HCEC 1CT (cell line): ENCODE measurements at places on chromosomes 7 and 10.

GRCh38 chr7:78333530-78334425 lies 535.2 kb downstream of the PHTF2 start:
- no peak for DNase-seq

DNA sequence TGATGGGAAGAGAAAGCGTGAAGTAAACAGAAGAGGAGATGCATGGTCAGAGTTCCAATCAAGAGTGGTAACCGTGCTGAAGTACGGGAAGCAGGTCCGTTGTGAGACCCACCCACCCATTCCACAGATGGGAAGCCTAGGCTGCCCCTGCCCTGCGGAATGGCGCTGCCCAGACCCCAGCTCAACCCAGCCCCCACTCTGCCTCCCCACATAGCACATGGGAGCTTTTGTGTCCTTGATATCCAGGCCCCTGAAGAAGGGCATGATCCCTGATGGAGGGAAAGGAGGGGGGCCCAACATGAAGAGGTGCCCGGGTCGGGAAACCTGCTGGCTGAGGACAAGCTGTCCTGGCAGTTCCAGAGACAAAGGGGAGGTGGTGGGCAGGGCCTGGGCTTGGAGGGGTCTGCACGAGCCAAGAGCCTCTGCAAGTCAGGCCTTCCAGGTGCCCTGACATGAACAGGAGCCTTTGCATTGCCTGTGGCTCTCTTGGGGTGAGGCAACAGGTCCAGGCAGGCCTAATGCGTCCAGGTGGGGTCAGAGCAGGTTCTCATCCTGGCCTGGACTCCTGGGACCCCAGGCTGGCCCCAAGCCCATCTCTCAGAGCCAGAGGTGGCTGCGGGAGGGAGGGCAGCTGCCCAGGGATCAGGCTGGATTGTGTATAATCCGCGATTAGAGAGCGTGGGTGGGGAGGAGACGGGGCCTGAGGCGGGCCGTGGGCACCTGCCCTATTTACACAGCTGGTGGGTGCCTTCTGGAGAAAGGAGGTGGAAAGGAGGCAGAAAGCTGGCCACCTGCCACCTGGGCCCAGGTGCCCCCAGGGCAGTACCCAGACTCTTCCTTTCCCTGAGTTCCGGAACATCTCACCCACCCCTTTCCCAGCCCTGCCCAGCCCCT lies 23.5 kb downstream of the YKT6 start:
- no peak for DNase-seq

GRCh38 chr10:47420305-47421056 lies 36.4 kb upstream of the ZNF488 start:
- no peak for DNase-seq

- DNase-seq: no peak
Observed at GRCh38 chr7:37277513-37277912, 171.2 kb downstream of the ELMO1 start.

GRCh38 chr10:103542764-103543616 lies 49.5 kb downstream of the NEURL1 start:
- peak; percentile 35 for DNase-seq

DNA sequence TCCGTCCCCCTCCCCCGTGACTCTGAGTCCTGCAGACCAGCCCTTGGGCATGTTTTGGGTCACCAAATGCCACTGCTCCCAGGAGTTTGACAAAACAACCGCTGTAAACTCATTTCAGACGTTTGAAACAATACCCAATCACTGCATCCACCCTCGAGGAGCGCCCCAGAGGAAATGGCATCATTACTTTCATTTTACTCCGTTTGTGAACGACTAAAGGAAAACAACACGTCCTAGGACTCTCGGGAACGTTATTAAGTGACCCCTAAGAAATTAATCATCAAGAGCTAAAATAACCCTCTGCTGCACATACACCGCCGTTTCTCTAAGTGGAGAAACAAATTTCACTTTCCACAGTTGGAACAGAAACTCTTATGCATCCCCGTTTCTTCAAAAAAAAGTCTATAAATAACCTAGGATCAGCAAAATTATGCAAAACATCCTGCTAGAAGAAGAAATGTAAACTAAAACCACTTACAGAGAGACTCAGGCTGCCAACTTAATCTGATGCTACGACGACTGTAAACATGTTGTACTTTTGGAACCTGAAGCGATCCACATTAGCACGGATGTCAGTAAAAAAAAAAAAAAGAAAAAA lies 109.9 kb upstream of the EFCAB10 start:
- DNase-seq: peak; percentile 53

DNA sequence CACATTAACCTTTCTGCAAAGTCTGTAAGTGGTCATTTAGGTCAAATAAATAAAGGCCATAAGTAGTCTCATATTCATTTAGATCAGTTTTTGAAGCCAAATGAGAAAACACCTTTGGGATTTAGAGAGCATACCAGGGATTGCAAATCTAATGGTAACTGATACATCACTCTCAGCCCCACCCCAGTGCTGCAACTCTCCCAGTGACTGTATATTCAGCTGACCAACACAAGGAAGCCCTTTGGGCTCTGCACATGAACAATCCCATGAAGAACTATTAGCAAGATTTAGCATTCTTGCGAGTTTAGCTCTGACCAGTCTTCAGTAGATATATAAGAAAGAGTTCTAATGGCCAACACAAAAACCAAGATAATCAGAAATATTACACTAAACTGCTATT lies 252.3 kb downstream of the CSTF2T start:
- no peak for DNase-seq

GRCh38 chr10:67476201-67476600 lies 219.8 kb downstream of the CTNNA3 start:
- DNase-seq: no peak

DNA sequence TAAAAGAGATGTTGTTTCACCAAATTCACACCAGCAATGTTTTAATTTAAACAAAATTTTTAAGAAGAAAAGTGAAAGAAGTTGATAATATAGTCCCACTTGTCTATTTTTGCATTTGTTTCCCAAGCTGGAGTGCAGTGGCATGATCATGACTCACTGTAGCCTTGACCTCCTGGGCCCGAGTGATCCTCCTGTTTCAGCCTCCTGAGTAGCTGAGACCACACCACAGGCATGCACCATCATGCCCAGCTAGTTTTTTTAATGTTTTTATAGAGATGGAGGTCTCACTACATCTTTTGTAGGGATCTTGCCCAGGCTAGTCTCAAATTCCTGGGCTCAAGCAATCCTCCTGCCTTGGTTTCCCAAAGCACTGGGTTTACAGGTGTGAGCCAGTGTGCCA lies 14.1 kb upstream of the NDUFA5 start:
- DNase-seq: peak; percentile 32

DNA sequence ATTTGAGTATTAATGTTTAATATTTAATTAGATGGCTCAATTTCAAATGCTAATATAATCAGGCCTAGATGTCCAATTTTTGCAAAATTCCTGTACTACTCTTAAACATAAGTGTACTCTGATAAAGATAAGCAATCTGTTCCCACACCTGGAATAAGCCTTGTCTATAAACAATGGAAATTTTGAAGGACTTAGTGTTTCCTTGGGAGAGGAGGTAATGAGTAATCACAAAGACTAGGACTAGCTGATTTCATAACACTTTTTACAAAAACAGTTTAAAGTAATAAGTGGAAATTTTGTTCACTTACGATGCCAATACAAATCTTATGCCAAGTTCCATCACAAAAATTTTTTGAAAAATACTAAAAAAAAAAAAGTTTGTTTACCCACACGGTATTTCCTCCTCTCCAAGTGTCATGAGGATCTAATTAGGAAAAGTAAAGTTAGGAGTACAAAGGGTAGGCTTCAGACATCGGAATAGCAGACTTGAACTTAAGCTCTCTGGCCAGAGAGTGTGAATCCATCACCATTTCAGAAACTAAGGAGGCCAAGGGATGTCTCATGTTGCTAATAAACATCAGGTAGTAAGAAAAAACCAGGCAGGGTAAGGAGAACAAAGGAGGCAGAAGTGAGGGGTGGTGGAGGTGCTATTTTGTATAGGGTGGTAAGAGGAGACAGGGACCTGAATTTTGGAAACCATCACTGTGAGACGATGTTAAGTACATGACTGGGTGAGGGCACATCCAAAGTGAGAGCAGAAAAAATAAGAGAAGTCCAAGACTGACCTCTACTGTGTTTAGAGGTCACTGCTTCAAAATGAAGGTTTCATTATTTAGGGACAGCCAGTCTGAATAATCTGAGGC lies 61.3 kb downstream of the RAPGEF5 start:
- DNase-seq: peak; percentile 26
